ENCODE measurements at places on chromosomes 1 and 21.

DNA sequence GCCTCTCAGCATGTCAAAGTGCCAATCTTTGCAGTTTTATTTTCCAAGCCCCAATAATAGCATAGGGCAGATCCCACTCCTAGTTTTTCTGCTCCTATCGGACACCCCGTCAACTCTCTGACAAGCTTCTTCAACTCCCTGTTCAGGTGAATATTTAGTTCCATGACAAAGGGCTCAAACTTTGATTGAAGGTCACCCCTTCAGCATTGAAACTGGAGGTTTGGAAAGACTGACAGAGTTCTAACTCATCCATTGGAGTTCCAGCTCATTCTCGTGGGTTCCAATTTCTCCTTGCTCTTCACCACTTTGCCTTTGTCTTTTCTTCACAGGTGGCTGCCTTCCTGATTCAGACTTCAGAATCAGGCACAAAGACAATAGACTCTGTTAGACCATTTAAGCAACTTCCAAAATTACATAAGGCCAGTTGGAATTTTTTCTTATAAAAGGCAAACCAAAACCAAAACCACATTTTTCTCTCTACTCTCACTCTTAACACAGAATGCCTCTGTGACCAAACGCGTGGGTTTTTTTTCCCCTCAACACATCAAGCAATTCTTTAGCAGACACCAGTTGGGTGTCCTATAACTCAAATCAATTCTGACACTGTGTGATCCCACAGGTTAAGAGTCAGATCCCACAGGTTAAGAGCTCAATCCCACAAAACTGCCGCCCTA lies 169.3 kb upstream of the USP25 start:
- DNase-seq, result no peak

- DNase-seq, result no peak
These were observed 51.5 kb upstream of the VAV3 start for GRCh38 chr1:108016451-108016920.

GRCh38 chr21:35838350-35838749 lies 222.0 kb downstream of the SETD4 start:
- DNase-seq, result no peak

GRCh38 chr21:42289926-42290325 lies 25.3 kb downstream of the TFF3 start:
- DNase-seq, result no peak

- no peak for DNase-seq
These were observed 26.8 kb downstream of the ALDH9A1 start for GRCh38 chr1:165671526-165671925.

- DNase-seq, result no peak
These were observed 1.8 kb downstream of the LMX1A start for GRCh38 chr1:165354739-165355138.

- no peak for DNase-seq
These were observed 21.3 kb downstream of the MIIP start for GRCh38 chr1:12040457-12041051.

DNA sequence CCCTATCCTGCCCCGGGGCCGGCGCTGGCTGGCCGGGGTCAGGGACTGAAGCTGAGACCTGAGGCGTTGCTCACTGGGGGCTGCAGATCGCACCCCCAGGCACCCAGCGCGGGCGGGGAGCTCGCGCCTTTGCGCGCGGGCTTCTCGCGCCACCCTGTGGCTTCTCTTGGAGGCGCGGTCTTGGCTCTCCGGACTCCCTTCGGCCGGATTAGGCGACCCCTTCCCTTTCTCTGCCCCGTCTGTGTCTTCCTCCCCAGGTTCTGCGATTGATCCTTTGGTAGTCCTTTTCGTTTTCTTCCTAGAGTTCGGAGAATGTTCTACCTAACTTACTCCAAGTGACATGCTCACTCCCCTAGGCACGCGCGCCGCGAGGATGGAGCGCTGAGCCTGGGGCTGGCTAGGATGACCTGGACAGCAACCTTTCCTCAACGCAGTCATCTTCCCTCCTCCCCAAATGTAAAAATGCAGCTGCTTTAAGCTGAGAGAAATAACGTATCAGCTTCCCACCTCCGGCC lies 495 bp upstream of the NTRK1 start:
- DNase-seq, result no peak

GRCh38 chr1:156528231-156528630 lies 27.7 kb upstream of the MEF2D start:
- DNase-seq, result no peak

GRCh38 chr1:157035121-157035520 lies 10.4 kb downstream of the ARHGEF11 start:
- DNase-seq, result no peak

- DNase-seq, result no peak
These were observed 3.8 kb upstream of the RAB7B start for GRCh38 chr1:206006946-206007345.

DNA sequence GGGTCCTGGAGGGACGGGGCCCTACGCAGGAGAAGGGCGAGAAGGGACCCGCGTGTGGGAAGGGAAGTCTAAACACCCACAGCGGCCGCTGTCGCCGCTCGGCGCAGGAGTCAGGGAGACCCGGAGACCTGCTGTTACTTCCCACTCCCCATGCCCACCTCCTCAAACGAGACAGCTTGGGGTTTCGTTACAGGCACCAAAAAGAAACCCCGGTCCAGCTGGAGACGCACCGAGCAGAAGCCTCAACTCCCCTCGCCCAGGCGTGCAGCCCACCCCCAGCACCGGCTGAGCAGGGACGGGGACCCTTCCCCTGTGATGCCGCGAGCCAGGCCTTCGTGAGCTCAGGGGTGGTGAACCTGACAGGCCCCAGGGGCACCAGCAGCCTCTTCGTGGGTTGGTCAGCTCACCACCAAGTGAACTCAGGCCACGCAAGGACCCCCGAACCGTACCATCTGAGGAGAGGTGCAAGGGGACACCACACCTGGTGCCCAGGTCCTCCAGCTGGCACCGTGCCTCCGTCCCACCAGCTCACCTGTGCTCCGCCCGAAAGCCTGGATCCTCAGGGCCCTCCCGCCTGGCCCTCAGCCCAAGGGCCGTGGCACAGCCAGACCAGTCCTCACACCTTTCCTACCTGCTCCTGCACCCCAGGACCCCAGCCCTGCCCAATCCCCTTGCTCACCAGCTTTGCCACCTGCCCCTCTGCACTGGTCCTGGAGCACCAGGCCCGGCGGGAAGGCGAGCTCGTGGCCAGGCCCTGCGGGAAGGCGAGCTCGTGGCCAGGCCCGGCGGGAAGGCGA lies 5.0 kb downstream of the SDF4 start:
- no peak for DNase-seq

- DNase-seq, result no peak
These were observed 58.2 kb downstream of the GADD45A start for GRCh38 chr1:67743072-67743725.

Data from amniotic stem cell (primary cell).